ENCODE measurements at places on chromosomes 12 and 14.

GRCh38 chr12:13365748-13366366, 169.3 kb downstream of the EMP1 start:
- no peak for DNase-seq

DNA sequence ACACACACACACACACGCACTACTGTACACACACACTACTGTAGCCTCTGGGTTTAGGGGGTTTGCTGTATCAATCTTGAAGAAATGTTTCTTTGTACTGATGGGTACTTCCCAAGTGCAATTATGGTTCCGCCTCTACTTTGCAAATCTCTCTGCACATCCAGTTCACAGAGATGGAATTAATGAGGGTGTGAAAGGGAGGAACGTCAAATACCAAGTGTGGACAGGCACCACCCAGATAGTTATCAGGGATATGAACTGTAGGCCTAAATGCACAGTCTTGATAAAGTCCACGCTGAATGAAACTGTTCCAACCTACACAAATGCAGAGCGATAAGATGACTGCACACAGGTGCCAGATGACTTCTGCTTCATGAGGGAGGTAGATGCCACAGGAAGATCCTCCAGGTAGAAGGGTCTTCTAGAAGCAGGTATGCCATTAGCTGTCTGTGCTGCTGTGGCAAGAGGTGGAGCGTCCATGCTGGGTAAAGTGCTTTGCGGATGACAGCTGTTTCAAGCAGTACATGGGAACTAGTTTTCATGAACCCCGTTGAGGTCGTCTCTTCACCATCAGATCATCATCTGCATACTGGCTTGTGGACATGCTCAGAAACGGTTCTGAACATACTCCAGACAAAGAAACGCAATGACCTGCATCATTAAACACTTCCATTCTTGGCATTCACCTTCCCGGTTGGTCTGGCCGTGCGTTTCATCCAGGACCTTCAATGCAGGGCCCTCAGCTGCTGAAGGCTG, 314.3 kb upstream of the RTL1 start:
- no peak for DNase-seq

- peak; percentile 94 for DNase-seq
These were observed 47.2 kb upstream of the CTDSP2 start for GRCh38 chr12:57893431-57894353.

DNA sequence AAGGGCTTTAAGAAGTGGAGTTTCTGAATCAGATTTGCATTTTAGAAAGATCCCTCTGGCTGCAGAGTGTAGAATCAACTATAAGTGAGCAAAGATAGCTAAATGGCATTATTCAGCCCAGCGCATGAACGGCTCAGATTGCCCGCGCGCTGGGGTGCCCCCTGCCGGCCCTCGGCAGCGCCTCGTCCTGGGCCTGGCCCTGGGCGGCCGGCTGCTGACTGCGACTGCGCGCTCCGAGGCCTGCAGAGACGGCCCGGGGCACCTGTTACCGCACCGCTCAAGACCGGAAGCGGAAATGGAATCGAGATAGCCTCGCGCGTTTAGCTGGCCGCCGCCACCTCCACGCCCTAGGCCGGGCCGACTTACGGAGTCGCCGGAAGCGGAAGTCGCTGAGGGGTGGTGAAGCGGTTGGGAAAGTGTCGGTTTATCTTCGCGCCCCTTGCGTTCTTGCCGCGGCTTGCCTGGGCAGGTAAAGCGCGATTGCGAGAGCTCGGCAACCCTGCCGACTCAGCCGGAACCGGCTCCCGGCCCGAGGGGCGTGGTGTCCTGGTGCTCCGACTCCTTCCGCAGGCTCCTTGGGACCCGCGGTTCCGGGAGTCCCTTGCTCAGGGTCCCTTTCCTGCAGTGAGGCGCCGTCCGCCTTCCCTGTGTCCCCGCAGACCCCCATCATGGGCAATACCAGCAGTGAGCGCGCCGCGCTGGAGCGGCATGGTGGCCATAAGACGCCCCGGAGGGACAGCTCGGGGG, at the start of gene PRKAB1:
TSS of gene PRKAB1 (plus strand) at position 557 of the 747 bp plus-strand sequence. CDS start at position 669, 112 bp downstream.
- DNase-seq: peak; percentile 99

GRCh38 chr14:66600416-66600815, 92.5 kb downstream of the GPHN start:
- no peak for DNase-seq

DNA sequence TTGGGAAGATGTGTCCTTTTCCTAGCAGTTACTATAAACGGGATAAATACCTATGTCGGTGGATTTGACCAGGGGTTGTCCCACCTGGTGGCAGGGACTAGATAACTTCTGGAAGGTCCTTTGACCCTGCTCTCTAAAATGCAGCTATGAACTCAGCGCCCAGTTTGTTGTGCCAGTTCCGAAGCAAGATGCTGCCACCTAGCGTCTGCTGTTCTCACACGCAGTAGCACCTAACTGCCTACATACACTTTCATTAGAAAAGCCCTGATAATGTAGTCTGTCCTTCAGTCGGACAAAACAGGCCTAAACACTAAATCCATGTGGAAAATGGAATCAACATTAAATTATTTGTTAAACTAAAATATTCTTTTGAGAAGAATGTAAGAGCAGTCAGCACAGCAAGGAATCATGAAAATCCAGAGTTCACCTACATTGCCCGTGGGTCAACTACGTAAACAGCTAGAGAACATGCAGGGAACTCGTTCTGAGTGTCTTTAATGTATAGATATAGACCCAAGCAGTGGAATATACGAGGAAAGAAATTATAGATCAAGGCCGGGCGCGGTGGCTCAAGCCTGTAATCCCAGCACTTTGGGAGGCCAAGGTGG, 51.1 kb upstream of the CRACR2A start:
- DNase-seq: peak; percentile 79

DNA sequence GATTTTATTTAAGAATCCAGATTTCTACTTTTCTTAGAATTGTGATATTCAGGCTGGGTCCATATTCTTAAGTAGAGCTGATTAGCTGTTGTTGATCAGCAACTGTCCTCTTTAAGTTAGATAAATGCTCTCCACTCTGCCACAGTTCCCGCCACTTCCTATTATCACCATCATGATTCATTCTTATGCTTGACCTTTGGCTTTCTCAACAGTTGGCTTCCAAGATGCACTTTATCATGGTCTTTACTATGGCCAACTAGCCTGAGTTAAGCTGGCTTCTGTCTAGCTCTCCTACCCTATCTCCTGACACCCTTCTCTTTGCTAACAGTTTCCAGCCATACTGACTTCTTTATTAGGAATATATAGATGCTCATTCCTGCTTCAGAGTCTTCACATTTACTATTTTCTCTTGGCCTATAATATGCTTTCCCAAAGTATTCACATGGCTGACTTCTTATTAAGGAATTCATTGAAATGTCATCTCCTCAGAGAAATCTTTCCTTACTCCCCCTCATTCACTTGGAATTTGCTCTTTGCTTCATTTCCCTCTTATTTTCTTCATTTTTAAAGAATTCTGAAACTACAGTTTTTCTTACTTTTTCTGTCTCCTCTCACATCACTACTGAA, 149.0 kb upstream of the IGF1 start:
- DNase-seq: no peak

GRCh38 chr12:10406725-10407124, 2.8 kb downstream of the KLRC4 start:
- no peak for DNase-seq

- peak; percentile 89 for DNase-seq
These were observed 24.8 kb downstream of the KLRK1 start for GRCh38 chr12:10364815-10365622.

DNA sequence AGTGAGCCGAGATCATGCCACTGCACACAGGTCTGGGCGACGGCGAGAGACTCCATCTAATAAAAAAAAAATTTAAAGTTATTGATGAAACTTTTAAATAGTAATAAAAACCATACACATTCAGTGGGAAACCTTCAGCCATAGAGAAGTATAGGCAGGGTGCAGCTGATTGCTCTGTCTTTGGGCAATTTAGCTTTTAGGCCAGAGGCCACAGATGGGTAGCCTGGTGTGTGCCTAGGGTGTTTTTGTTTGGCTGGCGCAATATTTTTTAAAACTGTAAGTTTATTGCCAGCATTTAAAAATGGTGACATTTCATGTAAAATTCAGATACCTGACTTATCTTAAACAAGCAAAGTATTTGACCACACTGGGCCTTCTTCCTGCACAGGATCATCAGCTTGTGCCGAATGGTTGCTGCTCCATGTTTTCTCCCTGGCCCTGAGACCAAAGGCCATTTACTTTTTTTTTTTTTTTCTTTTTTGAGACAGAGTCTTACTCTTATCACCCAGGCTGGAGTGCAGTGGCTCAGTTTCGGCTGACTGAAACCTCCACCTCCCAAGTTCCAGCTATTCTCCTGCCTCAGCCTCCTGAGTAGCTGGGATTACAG, 16.2 kb downstream of the EXD2 start:
- no peak for DNase-seq

GRCh38 chr14:95006051-95006450, 151.3 kb downstream of the DICER1 start:
- no peak for DNase-seq

DNA sequence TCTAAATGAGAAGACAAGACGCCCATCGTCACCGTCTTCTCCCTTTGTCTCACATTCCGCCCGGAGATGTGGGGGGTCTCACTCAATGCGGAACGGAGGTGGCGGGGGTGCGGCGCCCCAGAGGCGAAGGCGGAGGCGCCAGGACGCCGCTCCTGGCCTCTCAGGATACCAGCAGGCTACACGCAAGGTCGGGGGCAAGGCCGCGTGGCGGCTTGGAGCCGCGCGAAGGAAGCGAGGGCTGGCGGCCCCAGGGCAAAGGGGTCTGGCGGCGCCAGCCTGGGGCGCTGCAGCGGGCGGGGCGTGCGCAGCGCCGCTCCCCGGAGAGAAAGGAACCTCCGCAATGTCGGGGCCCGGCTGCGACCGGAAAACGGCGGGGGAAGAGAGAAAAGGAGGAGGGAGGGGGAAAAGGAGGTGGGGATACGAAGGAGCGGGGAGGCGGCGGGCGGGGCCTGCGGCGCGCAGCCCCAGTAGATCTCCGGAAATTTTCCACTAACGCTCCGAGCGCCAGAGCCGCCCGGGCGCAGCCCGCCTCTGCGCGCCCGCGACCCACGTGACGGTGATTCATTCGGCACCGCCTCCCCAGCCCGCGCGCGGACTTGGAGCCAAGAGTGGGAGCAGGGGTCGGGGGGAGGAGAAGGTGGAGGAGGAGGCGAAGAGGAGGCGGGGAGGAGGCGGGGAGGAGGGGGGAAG, 10.5 kb upstream of the SLC38A2 start:
- DNase-seq: peak; percentile 99

GRCh38 chr14:54857830-54858269, 44.8 kb downstream of the GCH1 start:
- DNase-seq: no peak

GRCh38 chr14:35378425-35379233, 25.9 kb downstream of the NFKBIA start:
- DNase-seq: no peak

DNA sequence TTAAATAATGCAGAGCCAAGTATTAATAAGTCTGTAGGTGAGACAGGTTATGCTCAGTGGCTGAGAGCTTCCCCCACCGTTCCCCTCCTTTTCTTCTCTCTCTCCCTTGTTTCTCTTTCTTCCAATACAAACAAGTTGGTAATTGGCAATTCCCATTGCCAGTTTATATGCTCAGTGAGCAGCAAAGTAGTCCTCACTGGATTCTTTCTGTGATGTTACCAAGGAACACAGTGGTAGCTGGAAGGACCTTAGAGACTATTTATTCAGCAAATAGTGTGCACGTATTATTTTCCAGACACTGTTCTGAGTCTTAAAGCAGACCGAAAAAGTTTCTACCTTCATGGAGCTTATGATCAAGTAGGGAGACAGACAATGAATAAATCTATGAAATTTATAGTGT, 344.4 kb downstream of the FUT8 start:
- no peak for DNase-seq

DNA sequence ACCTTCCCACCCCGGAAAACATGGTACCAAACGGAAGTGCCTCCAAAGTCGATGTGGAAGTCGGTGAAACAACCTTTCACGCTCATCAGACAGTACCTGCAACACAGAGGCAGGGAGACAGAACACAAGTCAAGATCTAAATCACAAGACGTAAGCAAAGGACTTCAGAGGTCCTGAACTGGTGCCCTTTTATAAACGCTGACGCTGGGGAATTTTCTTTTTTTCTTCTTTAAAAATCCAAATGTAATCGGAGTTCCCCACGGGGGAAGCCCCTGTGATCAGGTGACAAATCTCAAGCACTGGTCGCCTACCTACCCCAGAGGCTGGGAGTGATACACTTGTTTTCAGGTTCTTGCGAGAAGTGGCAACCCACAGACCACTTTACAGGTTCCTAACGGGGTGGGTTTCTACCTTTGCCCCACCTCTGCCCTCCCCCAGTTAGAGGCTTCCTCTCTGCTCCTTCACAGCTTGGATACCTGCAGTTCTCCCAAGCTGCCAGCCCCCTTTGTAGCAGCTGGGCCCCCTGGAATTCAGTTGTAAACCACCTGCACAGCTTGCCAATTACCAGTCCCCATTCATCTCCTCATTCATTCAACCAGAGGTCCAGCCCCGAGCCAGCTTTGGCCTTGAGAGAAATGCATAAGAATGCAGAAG, 46.2 kb downstream of the KDM2B start:
- no peak for DNase-seq

GRCh38 chr12:89821896-89822295, 113.3 kb upstream of the ATP2B1 start:
- no peak for DNase-seq

DNA sequence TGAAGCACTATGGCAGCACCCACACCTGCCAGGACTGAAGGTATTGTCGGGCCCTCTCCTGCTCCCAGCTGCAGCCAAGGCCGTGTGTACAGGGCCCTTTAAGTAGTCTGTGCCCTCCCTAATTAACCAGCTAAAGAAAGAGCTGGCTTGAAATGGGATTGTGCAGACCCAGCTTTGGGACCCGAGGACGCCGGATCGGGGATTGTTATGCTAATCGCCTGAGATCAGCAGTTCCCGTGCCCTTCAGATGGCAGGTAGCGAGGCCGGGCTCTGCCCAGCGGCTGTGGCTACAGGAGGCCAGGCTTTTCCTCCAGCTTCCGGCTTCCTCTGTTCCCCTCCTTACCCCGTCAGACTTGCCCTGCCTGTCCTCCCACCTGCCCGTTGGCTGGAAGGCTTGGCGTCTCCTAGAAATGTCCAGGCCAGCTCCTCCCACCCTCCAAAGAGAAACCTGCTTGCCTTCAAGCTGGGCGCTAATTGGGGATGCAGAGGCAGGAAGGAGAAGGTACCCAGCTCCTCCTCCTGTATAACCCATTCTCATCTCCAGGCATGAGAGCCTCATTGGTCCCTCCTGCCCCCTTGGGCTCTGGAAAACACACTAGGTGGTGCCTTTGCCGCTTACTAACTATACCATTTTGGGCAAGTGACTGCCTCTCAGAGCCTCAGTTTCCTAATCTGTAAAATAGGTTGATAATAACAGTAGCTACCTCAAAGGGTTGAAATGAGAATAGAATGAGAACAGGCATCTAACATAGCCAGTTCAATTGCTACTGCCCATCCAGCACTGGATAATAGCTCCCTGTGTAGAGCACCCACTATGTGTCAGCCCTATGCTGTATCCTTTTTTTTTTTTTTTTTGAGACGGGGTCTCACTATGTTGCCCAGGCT, 25.8 kb upstream of the MSI1 start:
- peak; percentile 56 for DNase-seq
